Fibroblast of the aortic adventitia (primary cell): ENCODE measurements at places on chromosomes 12 and 14. TPM values are rescaled to one million over a fixed set of nuclear protein-coding genes. Genes with fewer than 3 reads are reported as not detected.

Gene TBX5
- total RNA-seq = 1.3 TPM in 1 of 2 replicates, not detected in the other

Gene CABP1
- 0.54 TPM in 1 of 2 replicates, not detected in the other for total RNA-seq

Gene HOXC12
- total RNA-seq = not detected in 2 replicates

Gene NOS1
- total RNA-seq = not detected in 2 replicates

Gene HCAR2
- total RNA-seq = 0.25 TPM in 1 of 2 replicates, not detected in the other

Gene LRRK2
- total RNA-seq = 9.7 and 22.1 TPM in 2 replicates

Gene PLBD1
- 2.4 and 3.4 TPM in 2 replicates for total RNA-seq
